ENCODE measurements at places on chromosomes 4 and X.

GRCh38 chr4:159086606-159087005 lies 16.3 kb upstream of the RAPGEF2 start:
- DNase-seq: no peak

DNA sequence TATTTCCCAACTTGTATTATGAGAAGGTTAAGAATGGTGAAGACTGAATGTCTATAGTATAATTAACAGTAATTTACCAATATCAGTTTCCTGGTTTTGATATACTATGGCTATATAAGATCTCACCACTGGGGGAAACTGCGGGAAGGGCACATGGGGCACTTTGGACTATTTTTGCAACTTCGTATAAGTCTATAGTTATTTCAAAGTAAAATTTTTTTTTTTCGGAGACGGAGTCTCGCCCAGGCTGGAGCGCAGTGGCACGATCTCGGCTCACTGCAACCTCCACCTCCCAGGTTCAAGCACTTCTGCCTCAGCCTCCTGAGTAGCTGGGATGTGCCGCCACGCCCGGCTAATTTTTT lies 46.1 kb downstream of the CXorf58 start:
- DNase-seq: peak; percentile 2

GRCh38 chr4:75698162-75698962 lies 25.2 kb upstream of the G3BP2 start:
- peak; percentile 20 for DNase-seq

GRCh38 chr4:48974979-48975640 lies 11.0 kb upstream of the CWH43 start:
- no peak for DNase-seq

DNA sequence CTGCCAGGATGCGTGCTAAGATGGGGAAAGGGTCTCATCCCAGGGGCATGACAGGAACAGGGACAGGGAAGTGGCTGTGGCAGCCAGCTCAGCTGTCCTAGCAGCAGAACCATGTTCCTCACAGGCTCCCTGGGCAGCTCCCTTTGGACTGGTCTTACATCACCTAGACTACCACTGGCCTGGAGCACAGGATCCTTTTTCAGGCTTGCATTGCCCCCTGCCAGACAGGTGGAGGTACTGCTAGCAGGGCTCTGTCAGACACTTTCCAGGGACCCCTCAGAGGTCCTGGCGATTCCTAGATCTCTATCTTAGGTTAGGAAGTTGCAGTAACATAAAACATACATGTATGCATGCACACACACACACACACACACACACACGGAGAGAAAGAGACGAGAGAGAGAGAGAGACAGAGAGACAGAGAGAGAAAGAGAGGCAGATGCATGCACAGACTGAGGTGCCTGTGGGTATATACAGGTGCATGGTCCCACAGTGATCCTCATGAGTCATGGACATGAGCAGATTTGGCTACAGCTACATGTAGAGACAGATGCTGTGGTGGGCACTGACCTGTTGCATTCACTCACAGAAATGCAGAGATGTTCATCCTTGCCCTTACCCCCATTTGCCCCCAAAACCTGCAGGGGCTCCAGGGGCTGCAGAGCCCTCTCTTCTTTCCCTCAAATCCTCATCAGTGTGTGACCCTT lies 63.6 kb downstream of the STARD8 start:
- no peak for DNase-seq

DNA sequence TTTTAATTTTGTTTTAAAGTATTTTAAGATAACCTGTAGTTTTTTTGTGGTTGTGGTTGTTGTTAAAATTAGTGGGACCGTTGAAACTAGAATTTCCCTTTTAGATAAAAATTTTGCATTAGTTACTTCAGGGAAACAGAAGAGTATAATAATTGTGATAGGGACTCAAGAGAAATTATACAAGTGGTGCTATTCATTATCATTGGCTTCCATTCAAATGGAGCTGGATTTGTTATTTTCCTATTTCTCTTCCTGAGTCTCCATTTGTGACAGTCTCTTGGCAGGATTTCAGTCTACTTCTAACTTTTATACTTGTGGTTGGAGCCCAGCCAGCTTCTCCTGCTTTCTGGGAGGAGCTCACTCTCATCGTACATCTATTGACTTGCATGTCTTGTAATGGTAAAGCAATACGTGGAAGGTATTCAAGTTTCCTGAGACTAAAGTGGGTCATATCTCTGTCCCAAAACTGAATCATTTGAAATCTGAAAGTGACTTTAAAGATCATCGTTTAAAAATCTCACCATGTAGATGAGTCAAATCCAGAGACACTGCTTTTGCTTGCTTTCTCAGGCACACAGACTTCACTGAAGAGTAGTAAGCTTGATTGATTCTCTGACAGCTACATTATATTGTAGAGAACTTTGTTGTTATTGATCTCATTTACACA lies 155.8 kb downstream of the RPA4 start:
- no peak for DNase-seq

DNA sequence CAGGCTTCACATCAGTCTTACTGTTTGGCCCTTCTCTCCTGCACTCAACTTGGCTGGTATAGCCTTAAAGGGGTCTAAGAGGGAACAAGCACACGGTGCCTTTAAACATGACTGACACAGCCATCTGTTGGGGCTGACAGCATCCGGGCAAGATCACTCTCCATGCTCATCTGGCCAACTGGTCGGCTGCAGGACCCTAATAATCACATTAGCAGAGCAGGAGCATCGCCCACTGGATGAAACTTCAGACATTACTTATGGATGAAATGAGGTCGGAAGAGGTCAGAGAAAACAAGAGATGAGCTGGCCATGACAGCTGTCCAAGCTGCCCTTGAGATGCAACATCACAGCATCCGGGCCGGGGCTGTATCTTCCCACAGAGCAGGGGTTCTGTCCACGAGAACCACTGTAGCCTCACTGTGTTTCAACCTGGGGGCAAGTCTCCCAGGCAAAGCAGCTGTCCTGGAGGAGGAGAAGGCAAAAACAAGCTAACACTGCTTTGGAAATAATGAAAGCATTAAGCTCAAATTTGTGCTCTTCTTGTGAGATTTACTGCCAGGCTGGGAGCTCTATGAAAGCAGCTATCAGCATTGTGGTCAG lies 94.4 kb upstream of the TTC29 start:
- no peak for DNase-seq

GRCh38 chr4:148226341-148226740 lies 215.9 kb downstream of the NR3C2 start:
- no peak for DNase-seq

GRCh38 chr4:2831611-2832308 lies 11.9 kb upstream of the ADD1 start:
- DNase-seq: no peak

- no peak for DNase-seq
Observed at GRCh38 chr4:60683357-60683756, 516.8 kb upstream of the ADGRL3 start.

DNA sequence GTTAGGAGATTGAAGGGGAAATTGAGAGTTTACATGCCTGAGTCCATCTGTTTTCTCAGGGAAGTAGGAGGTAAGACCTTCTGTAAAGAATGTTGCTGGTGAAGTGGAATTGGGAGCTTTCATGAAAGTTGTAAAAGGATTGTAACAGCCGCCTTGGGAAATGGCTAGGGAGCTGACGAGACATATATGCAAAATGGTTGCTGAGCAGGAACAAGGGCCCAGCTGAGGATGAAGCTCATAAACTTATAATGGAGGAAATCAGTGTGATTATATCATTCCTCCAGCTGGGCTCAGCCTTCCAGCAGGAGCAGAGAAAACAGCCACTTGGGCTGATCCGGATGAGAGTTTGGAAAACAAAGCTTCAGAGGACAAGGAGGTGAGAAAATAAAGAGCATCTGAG lies 208.7 kb downstream of the MAPK10 start:
- DNase-seq: no peak

DNA sequence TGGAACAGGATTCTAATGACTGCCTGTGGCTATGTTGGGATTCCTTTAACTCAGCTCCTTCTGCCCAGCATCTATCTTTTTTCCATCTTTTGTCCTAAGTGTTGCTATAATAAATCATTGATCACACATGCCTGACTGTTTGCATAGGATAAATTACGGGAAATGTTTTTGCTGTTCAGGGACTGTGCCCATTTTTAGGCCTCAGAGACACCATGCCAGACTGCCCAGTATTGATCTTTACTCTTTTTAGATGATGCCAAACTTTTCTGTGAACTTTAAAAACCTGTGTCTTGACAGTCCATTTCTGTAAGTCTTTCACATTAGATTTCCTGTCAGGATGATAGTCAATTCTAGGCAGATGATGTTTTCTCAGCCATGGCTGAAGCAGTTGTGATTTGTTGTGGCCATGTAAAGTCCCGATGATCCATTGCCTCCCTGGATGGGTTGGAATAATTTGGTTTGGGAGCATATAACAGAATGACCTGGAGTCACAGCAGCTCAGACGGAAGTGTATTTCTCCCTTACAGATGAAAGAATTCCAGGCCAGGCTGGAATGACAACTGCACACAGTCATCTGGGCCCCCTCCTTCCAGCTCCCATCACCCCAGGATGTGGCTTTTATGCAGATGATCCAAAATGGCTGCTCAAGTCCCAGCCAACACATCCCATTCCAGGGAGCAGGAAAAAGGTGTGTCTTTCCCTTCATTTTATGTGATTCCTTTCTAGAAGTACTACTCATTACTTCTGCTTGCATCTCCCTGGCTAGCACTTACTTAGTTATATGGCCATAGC lies 3.4 kb downstream of the HTT-AS start:
- DNase-seq: no peak

DNA sequence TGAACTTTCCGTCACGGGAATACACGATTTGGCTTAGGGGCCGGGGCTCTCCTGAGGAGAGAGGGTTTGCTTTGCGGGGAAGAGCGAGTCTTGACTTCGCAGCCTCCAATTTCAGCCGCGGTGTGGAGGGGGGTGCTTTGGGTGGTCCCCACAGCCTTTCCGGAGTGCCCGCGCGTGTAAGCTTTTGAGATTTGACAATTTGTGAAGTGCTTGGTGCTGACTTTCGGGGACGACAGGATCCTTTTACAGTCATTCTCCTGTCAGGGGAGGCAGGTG lies 355 bp downstream of the SCML1 start:
- DNase-seq: no peak

DNA sequence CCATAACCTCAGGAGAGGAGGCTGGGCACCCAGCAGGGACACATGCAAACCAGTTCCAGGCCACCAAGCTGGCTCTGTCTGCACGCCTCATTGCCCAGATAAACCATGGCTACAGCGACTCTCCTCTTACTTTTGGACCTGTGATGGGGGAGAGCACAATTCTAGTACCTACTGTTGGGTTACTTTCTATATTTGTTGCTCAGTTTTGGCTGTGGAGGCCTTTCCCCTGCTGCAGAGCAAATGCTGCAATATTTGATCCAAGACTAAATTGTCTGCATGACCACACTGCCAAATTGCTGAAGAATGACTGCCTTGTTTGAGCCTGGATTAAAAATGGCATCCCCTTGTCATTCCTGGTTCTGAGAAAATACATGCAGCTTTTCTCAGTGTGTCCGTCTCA lies 253.5 kb downstream of the ARHGAP10 start:
- no peak for DNase-seq

GRCh38 chr4:161182913-161183312 lies 980.9 kb downstream of the FSTL5 start:
- no peak for DNase-seq

DNA sequence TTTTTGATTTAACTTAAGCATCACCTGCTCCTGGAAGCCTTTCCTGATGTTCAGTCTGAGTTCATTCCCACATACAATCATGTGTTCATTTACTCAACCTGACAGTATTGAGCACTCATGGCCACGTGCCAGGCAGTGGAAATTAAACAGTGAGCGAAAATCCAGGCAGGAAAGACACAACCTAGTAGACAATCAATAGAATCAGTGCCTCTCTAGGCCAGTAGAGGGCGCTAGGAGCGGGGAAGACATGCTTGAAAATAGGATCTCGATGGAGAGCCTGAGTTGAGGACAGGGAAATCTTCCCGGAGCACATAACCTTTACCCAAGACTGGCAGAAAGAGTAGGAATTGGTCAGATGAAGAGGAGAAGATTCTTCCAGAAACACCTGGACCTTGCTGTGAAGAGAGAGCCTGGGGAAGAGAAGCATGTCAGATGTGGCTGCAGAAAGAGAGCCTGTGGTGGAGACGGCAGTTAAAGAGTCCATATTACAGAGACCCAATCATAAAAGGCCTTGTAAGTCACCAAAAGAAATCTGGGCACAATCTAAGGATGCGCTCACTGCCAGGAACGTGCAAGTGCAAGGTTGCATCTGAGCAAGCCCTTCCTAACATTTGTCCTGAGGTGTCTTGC lies 103.5 kb downstream of the LDB2 start:
- DNase-seq: peak; percentile 10

- DNase-seq: no peak
Observed at GRCh38 chr4:103306870-103307375, 108.8 kb upstream of the CENPE start.

GRCh38 chr4:118942465-118942864 lies 53.8 kb downstream of the SYNPO2 start:
- DNase-seq: no peak

DNA sequence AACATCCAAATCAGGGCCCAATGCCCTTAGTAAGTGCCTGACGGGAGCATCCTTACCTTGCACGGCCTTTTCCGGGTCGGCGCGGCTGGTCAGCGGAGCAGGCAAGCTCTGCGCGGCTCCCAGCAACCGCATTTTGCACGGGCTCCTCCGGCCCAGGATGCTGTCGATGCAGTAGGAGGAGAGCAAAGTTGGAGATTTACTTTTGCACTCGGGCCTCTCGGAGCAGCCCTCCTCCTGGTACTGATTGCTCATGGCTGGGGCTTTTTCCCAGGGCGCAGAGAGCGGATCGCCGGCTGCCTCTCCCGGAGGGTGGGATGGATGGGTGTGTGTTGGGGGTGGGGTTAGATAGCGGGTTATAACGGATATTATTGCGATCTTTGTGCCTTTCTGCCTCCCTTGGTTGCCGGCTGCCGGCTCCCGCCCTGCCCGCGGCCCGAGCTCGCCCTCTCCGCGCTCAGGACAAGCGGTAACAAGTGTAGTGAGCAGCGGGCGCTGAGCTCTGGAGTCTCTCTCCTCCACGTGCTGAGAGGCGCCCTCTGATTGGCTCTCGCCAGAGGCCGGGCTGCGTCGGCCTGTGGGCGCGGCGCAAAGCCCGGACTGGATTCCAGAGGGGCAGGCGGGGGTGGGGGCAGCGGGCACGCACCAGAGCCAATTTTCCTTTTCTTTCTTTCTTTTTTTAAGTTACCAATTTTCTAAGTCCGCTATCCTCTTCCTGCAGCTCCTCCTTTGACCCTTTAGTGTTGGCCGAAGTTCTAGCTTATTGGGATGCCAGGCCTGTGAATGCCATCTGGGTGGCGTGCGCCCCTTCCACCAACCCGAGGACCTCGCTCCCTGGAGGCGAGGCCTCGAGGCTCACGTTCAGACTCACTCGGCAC lies at the start of gene ARX:
TSS of gene ARX (minus strand) at position 480 of the 875 bp plus-strand sequence. CDS start at position 252, 228 bp downstream.
- DNase-seq: no peak

DNA sequence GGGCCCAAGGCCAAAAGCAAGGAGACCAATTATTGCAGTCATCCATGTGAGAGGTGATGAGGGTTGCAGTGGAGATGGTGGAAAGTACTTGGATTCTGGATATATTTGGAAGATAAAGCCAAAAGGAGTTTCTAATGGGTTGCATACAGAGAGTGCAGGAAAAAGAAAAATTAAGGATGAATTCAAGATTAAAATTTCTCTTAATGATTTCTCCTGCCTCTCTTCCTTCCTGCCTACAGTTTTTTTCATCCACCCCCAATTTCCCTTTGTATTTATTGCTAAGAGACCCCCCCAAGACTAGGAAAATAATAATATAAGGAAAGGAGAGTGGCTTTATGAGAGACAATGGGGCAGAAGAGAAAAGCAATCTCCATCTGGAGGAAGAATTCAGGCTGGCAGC lies 8.6 kb upstream of the FGF5 start:
- no peak for DNase-seq
